ENCODE measurements at places on chromosomes 1 and 21.

GRCh38 chr21:35976481-35976880 lies 83.8 kb downstream of the SETD4 start:
- no peak for DNase-seq

GRCh38 chr1:14783592-14783886 lies 185.1 kb downstream of the KAZN start:
- DNase-seq, result no peak

DNA sequence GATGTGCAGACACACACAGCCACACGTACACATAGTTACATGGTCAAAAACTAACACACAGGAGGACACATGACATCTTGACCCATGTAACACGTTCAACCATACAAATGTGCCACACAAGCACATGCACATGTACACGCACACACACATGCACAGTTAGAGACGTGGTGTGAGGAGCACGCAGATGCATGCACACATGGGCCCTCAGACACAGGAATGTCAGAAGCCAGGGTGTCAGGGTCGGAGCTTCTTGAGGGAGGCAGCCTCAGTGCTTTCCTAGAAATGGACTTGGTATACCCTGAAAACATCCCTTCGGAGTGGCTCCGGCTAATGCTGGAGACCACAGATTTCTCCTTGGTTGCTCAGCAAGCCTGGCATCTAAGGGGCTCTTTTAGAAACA lies 114.3 kb downstream of the DMRTB1 start:
- DNase-seq, result no peak

- DNase-seq, result no peak
These were observed 4.1 kb downstream of the UROD start for GRCh38 chr1:45016090-45016697.

DNA sequence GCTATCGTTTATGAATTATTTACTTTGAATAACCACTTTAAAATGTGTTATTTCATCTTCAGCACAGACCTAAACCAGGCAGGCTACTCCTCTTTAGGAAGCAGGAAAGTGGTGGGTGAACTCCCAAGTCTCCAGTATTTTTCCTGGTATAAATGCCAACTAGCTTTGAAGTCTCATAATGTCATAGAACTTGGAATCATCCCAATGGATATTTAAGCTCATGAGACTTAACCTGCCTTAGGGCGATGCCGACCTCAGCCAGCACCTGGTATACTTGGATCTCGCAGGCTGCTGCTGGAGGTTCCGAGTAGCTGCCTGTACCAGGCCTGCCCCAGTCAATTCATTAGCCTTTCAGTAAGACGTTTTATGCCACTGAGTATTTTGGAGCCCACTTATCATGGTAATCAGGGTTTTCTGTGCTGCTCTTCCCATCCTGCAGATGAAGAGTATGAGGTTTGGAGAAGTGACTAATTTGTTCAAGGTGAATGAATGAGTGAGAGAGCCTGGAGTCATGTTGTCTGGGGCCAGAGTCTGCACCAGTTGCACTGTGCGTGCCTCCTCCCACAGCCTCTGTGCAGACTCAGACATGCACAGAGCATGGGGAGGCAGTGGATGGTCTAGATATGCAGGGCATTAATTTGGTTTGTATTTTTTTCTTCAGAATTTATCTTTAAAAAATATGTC lies 34.9 kb downstream of the VANGL1 start:
- no peak for DNase-seq

DNA sequence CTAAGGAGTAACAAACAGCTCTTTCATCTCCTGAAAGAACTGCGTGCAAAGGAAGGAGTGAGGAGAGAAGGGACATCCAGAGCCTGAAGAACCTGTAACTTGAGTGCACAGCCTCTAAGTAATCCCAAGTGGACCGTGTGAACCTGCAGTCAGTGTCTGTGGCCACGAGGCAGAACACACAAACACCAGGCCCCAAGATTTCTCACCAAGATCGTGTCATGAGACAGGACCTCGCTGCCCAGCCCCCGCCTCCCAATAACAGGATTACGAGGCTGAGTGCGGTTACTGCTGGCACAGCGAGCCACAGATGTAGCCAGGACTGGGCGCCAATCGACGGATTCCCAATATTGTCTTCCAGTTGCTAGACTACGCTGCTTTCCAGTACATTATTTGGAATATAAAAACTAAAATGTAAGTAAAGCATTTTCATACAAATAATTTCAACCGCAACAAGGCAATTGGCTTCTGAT lies 101.3 kb upstream of the SLC25A33 start:
- DNase-seq, result no peak

GRCh38 chr1:171833091-171833825 lies 8.0 kb upstream of the DNM3 start:
- DNase-seq, result no peak

GRCh38 chr21:45243603-45244002 lies 44.1 kb downstream of the POFUT2 start:
- no peak for DNase-seq

- no peak for DNase-seq
These were observed 77.4 kb downstream of the S1PR1 start for GRCh38 chr1:101314244-101314643.

DNA sequence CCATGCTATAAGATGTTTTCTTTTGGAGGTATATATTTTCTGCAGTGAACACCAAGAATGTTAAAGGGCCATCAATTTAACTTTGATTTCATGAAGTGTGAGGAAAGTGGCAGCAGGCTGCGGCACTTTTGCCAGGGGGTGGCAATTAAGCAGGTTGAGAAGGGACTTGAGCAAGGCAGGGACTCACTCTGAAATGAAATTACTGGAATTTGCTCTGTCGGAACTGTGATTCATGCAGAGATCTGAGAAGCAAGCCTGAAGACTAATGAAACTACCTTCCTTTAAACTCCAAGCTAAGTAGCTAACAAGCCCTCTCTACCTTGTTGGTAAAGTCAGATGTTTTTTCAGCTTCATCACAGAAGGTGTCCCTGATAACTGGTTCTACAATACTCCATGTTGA lies 441.6 kb downstream of the SIPA1L2 start:
- DNase-seq, result no peak

- no peak for DNase-seq
These were observed 774 bp upstream of the ANGPTL7 start for GRCh38 chr1:11188381-11188780.

GRCh38 chr1:234277161-234277868 lies 95.9 kb upstream of the COA6 start:
- no peak for DNase-seq
